ENCODE measurements at places on chromosomes 7 and 10.

DNA sequence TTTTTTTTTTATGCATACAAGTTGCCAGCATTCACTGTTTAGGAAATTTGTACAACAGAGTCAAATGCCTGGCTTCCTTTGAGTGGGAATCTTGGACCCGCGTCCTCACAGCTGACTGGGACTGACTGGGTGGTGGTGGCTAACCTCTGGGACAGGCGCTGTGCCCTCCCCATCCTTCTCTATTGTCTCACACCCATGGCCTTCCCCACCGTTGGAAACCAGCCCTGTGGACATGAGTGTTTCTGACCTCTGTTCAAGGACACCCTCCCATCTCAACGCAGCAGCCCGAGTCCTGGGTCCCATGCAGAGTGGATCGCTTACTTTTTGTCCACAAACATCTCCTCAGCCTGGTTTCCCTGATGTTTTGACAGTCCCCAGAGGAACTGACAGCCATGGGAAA lies 125.1 kb upstream of the PPIF start:
- DNase-seq: no peak

DNA sequence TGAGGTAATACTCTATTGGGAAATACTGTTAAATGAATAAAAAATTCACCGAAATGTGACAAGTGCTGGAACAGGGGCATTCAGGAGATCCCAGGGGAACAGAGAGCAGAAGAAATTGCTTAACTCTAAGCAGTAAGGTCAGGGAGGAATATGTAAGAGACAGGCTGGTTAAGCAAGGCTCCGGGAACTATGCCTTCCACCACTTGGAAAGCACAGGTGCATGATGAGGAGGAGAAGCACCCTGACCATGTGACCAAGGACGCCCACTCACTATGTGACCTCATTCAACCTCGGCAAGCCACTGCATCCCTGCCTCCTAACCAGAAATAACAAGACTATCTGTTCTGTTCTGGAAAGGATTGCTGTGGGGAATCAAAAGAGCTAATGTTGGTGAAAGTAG lies 218.4 kb downstream of the ELMO1 start:
- DNase-seq: no peak

DNA sequence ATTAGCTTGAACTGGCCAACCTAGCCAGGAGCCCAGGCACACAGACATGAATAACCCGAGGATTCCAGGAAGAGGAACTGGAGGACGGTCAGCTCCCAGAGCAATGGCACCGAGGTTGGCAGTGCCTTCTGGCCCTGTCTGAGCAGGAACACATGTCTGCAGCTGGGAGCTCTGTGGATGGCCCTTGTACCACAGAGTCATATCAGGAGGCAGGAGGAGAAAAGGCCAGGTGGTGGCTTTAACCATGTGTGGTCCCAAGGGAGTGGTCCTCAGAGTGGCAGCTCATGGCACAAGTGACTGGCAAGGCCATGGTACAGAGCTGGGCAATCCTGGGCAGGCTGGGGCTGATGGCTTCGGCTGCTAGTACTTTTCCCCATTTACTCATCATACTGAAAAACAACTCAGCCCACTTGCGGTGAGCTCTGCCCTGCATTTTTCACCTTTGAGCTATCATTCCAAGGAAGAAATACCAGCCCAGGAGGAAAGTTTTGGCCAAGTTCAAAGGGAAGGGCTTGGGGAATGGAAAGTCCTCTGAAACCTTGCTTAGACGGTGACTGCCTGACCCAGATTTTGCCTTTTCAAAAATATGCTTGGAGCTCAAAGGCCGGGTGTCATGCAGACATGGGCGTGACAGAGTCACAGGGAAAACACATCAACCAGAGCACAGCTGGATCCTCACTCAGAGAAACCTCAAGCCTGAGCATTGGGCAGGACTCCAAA lies 25.7 kb upstream of the LOXL4 start:
- DNase-seq: no peak

DNA sequence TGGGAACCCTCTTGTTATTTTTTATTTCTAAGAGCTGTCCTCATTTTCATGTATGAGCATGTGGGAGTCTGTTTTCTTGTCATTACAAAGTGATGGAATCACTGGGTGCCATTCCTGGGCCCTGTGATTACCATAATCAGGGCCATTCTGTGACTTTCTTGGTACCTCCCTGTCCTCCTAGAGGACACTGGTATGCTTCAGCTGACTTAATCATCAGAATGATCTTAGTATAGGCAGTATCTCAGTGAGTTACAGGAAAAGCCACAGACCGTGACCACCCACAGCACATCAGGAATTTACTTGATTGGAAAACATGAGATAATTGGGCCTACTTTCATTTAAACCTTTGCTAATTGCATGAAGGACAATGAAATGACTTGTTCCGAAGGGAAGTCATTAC lies 7.2 kb downstream of the NOM1 start:
- DNase-seq: no peak

DNA sequence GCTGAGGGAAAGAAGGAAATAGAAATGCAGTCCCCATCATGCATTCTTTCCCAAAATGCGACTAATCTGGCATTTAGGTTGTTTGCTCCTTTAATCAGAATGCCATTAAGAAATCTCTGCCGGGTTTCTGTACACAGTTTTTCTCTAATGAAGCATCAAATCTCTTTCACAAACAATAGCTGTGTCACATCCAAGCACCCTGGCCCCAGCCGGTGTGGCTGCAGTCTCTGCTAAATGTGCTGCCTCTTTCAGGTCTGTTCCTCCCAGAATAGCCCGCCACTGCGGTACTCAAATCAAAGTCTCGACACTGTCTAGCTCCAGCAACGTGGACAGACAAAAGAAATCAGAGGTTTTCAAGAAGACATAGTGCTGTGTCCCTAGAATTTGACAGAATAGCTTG lies 343.8 kb downstream of the KCNMA1 start:
- no peak for DNase-seq

DNA sequence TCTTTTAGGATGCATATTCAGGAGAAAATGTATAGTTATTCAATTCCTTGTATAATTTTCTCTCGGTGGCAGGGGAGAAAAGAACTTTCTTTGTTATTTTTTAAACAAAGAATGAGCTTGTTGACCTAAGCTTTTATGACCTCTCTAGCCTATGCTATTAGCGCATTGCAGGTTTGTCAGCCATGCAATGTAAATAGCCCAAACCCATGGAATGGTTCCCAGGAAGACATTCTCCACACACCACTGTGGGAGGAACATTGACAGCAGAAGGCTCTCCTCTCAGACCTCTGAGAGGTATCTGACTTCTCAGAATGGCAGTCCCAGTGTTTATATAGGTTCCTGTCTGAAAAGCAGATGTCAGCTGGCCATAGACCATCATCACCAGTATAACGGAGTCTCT lies 19.6 kb upstream of the AGBL3 start:
- no peak for DNase-seq

- no peak for DNase-seq
These were observed 68.0 kb downstream of the CAMK1D start for GRCh38 chr10:12417331-12417730.

GRCh38 chr7:157843336-157844140 lies 506.7 kb downstream of the DNAJB6 start:
- no peak for DNase-seq

DNA sequence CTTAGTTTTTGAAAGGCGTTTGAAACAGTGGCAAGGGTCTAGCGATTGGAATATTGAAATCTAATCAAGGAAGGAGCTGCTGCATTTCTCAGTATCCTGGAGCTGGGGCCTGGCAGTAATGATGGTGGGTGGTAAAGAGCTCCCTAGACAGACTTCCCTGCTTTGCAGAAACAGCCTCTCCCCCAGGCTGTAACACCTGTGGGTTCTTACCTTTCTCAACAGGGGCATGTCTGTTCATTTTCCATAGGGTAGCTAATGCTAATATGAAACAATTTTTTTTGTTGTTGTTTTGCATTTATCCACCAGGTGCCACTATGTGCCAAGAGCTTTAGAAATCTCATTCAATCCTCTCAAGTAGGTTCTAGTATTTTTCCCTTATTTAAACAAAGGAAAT lies 345.5 kb downstream of the REEP3 start:
- no peak for DNase-seq

GRCh38 chr7:118040562-118040961 lies 143.4 kb upstream of the LSM8 start:
- DNase-seq: no peak

DNA sequence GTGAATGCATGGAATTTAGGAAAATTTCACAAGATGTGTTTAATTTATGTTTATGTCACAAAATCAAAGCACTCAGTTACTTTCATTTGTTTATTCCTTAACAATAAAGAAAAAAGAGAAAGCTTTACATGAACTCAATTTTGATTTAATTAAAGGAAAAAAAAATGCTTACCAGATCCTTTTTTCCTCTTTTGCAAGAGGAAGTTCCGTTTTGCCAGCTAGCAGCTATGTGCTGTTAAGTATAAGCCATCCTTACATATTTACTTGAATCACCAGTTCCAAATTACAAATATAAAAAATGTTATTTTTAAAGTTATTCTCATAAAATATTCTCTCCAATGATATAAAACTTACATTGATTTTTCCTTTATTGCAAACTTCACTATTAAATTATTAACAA lies 12.7 kb downstream of the MRC1 start:
- no peak for DNase-seq

DNA sequence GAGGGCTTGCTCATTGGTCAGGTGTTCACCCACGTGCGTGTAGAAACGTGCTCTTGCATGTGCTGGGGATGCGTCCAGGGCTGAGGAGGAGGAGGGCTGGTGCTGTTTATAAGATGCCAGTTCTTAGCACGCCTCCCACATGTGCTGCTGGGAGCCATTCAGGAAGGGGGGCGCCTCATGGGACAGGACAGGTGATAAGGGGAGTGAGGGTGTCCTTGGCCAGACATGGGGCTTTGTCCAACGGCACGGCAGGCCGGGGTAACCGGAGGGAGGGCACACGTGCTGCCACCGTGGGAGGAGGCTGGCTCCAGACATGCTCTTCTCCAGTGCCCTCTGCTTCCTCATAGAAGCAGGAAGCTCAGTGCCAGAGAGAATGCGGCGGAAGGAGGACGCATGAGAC lies 150.0 kb downstream of the ZMYND11 start:
- no peak for DNase-seq

- no peak for DNase-seq
These were observed 13.8 kb downstream of the HSPA12A start for GRCh38 chr10:116728526-116729096.

- peak; percentile 62 for DNase-seq
These were observed 184.5 kb upstream of the NFE2L3 start for GRCh38 chr7:25967278-25968204.

DNA sequence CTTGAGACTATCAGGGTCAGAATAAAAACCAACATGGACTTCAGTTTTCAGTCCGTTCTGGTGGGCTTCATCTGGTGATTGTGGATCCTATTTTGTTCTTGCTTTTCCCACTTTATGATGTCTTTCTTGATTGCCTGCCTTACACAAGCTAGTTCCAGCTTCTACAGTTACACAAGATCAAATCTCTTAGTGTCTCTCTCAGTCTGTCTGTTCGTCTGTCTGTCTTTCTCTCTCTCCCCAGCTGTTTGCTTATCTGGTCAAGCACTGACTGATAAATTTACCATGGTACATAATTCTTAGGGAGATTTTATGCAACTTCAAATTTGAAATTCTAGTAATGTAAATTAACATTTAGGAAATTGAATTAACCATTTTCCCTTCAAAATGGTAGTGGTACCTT lies 35.8 kb downstream of the TAX1BP1 start:
- DNase-seq: no peak

- no peak for DNase-seq
These were observed 379.2 kb downstream of the CALN1 start for GRCh38 chr7:72032934-72033333.

DNA sequence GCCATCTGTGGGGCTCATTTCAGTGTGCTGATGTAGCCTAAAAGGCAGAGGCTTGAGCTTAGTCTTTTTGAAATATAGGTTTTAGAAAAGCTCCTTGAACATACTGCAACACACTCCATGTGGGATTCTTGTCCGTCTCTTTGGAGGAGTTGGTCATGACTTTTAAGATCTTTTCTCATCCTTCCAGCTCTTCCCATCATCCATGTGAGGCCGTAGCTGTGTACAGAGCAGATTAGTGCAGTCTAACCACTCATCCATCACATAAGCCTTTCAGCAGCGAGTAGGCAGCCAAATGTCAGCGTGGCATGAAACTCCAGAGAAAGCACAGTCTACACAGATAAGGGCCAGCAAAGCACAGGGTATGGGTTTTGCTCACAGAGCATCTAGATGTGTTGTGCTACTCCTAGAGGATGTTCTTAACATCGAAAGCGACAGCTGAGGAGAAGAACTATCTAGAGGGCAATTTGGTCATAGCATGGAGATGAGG lies 28.1 kb upstream of the NPVF start:
- no peak for DNase-seq

DNA sequence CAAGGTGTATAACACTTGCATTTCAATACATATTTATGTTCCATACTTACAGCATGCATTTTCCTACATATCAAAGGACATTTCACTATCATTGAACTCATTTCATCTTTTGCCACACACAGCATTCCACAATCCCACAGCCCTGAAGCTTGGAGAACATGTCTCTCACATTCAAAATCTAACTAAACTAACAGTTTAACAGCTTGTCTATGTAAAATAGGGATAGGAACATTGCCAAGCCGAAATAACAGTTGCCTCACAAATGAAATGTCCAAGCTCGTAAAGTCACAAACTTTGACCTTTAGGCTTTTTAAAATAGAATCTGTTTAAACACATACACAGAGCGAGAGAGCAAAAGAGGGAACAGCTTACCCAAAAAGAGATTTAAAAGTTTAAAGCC lies 65.3 kb downstream of the HGF start:
- DNase-seq: no peak

DNA sequence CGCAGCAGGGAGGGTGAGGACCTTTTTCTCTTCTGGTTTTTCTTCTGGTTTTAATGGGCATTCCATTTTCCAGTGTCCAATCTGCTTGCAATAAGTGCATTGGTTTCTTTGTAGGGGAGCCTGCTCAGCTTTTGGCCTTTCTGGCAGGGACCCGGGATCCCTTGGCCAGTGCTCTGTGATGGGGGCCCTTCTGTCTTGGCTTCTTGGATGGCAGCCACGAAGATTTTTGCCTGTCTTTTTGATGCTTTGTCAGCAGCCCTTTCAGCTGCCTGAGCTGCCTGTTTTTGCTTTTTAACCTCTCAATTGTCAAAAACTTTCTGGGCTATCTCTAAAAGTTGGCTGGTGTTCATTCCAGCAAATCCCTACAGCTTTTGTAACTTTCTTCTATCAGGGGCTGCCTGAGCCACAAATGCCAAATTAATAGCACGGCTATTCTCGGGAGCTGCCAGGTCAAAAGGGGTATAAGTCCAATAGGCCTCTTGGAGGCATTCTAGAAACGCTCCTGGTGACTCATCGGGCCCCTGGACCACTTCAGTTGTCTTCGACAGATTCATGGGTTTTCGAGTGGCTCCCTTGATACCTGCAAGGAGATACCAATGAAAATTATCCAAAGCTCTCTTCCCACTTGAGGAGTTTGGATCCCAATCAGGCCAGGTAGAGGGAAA lies 179.9 kb upstream of the MBL2 start:
- DNase-seq: no peak

GRCh38 chr7:13181216-13181615 lies 493.8 kb downstream of the ARL4A start:
- DNase-seq: no peak

DNA sequence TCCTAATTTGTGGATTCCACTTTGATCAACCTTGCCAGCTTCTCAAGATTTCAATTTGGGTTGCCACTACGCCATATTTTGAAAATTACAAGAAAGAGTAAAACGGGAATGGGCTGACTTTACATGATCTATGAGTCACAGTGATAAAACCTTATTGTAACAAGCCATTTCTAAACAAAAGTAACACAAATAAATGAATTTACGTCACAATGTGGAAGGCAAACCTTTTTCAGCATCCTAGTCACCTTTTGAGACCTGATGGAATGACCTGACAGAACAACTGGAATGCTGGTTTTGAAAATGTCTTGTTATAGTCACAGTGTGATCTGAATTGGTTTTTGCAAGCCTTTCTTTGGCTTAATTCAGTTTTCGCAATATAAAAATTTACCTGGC lies 85.9 kb downstream of the CDK6 start:
- DNase-seq: no peak
